NCI-H187 (cell line): ENCODE measurements at places on chromosomes 16 and 17.

- no peak for DNase-seq
These were observed 829 bp downstream of the PITPNM3 start for GRCh38 chr17:6555331-6556120.

- DNase-seq: no peak
These were observed 33.4 kb upstream of the MMD start for GRCh38 chr17:55454906-55455474.

- no peak for DNase-seq
These were observed 17.3 kb downstream of the COTL1 start for GRCh38 chr16:84600343-84601229.

- no peak for DNase-seq
These were observed 19.6 kb downstream of the CLUAP1 start for GRCh38 chr16:3520413-3520812.

DNA sequence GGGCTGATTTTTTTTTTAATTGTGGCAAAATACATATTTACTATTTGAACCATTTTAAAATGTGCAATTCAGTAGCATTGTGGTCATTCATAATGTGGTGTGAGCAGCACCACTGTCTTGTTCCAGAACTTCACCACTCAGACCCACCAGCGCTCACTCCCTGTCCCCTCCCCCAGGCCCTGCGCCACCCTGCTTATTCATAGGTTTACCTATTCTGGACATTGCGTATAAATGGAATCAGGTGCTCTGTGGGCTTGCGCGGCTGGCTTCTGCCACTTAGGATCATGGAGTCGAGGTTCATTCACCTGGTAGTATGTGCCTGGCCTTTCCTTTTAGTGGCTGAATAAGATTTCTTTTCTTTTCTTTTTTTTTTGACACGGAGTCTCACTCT, 59.4 kb downstream of the NT5M start:
- no peak for DNase-seq

- no peak for DNase-seq
These were observed 6.8 kb downstream of the COTL1 start for GRCh38 chr16:84611041-84611440.

DNA sequence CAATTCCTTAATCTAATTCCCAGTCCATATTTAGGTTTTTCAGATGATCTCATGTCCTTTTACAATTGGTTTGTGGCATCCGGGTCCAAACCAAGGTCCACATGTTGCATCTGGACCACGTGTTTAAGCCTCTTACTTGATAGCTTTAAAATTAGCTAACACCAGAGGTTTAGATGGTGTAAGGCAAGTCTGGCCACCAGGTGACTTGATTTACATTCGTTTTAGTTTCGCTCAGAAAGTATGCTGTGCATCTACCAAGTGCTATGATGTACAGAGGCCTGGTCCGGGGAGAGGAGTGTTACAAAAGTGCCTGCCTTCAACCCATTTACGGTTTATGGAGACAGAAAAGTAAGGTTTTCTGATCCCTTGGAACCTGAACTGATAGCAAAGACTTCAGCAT, 878 bp upstream of the DNAJA2 start:
- no peak for DNase-seq

GRCh38 chr17:8285270-8286181, 2.9 kb upstream of the RANGRF start:
- no peak for DNase-seq

DNA sequence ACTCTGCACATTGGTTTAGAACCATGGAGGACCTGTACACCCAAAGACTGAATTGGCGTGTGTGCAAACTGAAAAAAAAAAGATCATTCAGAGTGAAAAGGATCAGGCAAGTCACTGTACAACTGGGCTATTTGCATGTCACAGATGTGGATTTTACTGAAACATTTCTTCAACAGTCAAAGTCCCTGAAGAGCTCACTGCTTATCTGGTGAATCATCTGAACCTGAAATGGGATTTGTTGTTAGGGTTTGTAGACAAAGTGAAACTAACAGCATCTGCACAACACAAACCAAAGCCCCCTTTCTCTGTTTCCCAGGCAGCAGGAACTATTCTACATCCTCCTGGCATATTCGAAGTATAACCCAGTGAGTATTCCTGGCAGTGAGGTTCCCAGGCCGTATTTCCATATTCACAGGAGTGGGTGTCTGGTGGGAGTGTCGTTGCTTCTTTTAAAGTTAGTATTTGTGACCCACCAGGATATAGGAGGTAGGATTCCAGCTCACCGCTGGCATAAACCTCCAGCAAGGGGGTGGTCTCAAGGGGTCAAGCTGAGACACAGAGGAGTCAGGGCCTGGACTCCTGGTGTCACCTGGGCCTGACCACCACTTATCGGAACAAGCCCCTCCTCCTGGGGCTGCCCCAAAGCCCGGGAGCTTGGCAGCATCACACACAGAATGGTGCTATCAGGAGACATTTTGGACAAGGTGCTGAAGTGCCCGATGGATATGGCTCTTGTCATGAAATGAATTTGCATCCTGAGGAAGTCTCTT, 80.9 kb downstream of the GOSR1 start:
- no peak for DNase-seq

GRCh38 chr17:17132746-17133145, 73.4 kb downstream of the PLD6 start:
- DNase-seq: no peak

GRCh38 chr17:49819138-49819537, 28.7 kb downstream of the TAC4 start:
- DNase-seq: no peak

DNA sequence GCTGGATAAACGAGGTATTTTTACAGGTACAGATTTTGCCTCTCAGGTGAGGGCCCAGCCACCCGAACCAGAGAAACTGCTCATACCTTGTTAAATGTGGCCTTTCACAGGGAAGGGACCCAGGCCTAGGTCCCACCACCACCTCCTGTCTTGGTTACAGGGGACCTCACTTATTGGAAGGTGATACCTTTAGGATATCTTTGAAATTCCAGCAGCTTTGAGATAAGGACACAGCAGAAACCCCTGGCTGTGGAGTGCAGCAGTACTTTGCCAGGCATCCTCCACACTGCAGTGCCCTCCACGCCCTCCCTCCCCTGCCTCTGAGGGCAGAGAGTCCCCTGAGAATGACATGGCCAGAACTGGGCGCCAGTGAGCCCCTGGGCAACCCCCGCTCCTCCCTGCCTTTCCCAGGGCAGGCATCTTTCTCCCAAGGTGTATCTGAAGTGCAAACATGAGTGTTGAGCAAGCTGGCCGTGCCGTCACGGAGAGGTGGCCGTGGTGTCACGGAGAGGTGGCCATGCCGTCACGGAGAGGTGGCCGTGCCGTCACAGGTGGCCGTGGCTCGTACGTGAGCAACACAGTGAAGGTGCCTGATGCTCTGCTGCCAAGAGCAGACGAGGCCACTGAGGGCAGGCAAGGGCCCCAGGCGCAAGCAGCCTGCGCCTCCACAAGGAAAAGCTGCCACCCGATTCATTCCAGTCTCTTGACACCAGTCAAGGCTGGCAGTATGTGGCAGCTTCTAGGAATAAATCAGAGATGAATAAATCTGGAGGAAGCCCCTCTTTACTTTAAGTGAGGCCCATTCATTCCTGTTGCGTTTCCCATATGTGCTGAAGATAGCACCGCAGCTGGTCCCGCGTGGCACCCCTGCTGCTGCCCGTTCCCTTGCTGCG, 134.5 kb upstream of the CHMP6 start:
- DNase-seq: no peak

- no peak for DNase-seq
These were observed 32.2 kb downstream of the TEX2 start for GRCh38 chr17:64230791-64231408.

GRCh38 chr17:6583411-6583810, 27.1 kb upstream of the PITPNM3 start:
- DNase-seq: no peak

GRCh38 chr17:69452664-69453260, 38.3 kb downstream of the MAP2K6 start:
- DNase-seq: no peak

DNA sequence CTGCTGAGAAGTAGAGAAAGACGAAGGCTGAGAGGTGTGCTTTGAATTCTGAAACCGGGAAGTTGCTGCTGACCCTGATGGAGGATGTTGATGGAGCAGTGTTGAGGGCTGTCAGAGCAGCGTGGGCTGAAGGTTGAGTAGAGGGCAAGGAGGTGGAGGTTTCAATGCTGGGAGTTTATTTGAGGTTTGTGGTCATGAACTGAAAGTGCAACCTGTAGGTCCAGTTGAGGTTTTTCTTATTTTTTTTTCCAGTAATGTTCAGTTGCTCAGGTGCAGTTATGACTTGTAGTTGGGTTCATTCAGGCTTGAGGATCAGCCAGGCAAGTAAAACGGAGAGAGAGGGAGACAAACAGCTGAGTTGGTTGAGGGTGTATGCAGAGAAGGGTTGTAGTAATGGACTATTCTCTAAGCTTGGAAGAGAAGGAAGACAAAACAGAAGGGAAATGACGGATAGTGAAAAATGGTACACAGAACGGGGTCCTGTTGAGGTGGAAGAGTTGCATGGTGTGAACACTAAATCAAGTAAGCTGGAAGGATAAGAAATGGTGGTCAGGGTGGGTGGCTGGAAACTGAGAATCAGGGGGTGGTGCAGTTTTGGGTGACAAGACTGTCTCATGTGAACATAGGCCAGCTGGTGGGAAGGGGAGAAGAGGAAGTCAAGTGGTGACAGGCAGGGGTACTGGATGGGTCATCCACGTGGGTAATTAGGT, 8.7 kb upstream of the UBE2G1 start:
- DNase-seq: no peak

- no peak for DNase-seq
These were observed 245.7 kb downstream of the PRKCA start for GRCh38 chr17:66548158-66548557.

DNA sequence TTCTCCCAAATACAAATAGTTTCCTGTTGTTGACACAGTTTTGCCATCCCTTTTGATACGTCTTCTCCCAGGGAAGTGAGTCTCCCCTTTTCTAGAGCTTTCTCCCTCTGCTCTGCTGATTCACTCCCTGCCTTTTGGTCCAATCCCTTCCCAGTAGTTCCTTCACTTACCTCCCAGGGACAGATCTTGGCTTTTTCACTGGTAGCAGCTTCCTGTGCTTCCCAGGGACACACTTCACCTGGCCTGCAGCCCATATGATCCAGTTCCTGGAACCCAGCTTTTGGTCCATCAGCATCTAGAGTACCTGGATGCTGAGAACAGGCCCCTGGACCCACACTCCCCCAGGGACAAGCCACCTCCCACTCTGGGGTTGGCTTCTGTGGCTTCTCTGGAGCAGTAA, 15.8 kb downstream of the GPR179 start:
- no peak for DNase-seq

GRCh38 chr16:75130150-75130771, 13.7 kb upstream of the LDHD start:
- DNase-seq: no peak

DNA sequence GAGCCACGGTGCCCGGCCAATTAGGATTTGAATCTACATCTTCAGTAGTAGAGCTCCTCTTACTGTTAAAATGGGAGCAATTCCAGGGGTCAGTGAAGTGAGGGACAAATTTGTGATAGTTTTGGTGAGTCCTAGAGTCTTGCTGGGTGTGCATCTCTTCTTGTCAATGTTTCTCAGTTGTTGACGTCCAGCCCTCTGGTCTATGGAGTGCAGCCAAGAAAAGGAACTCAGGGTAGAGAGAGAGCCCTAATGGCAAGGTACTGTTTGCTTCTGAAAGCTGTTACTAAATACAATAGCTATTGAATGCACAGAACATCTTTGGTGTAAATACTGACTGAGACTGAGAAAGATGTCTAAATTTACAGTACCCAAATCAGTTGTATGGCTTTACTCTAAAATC, 282.5 kb upstream of the SALL1 start:
- no peak for DNase-seq

DNA sequence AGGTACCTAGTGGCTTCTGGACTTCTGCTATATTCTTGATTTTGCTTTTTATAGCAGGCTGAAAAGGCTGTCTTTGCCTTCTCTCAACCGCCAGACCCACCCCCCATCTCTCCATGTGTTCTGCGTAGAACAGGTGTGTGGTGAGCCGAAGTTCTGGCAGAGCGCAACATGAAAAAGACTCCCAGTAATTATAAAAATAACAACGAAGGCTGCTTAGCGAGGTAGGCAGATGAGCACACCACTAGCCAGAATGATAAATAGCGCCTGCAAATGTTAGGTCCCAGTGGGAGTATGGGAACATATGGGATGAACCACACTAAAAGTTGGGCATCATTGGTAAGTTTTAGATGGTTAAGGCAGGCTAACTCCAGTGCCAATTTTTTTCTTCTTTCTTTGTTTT, 14.0 kb upstream of the RBFOX1 start:
- no peak for DNase-seq

- DNase-seq: no peak
These were observed 63.8 kb downstream of the COX10 start for GRCh38 chr17:14133104-14133503.

DNA sequence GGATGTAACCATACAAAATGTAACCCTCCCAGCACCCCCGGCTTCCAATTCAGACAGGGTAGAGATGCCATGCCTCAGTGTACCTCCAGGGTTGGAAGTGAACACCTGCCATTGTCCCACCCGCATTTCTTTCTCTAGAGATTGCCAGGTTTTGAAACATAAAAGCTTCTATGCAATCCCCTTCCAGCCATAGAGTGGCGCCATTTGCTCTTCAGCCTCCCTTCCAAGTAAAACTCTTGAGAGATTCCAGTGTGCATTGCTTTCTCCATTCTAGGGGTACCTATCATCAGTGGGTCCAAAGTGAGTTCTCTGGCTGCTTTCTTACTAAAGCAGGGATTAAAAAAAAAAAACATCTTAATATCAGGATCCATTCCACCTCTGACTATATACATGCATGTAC, 133.1 kb upstream of the RPL38 start:
- DNase-seq: no peak

- no peak for DNase-seq
These were observed 221.1 kb upstream of the GSE1 start for GRCh38 chr16:85391769-85392583.

DNA sequence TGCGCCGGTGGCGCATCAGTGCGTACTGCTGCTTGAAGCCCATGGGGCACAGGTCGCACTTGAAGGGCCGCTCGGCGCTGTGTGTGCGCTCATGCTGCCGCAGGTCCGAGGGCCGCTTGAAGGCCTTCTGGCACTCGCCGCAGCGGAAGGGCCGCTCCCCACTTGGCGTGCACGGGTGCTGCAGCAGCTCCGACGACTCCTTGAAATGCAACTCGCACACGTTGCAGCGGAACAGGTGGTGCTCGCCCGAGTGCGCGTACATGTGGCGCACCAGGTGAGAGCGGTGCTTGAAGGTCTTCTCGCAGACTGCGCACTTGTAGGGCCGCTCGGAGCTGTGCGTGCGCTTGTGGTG, 3.3 kb downstream of the ZNF319 start:
- DNase-seq: no peak

DNA sequence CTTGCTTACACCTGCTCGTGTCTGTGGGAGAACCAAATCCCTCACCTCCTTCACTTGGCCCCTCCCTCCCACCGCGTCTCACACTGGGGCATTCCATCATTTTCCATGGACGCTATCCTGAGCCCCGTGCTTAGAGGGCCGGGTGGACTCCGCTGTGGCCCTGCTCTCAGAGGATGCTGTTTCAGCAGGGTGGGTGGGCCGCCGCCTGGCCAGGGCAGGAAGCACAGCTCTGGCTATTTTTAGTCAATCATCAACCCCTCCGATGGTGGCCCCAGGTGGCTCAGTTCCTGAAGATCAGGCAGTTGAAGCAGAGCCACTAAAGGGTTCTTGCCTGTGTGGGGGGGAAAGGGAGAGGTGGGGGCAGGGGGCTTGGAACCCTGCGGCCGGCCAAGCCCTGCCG, 230.3 kb downstream of the ENGASE start:
- DNase-seq: no peak
